NCI-H1694 treated with DMSO at 0.1 percent for 48 hours (cell line): ENCODE measurements at places on chromosomes 6 and 20.

- no peak for DNase-seq
Measured at GRCh38 chr6:109660526-109661320, 30.3 kb downstream of the AK9 start.

- no peak for DNase-seq
Measured at GRCh38 chr6:158954753-158955152, 45.2 kb downstream of the RSPH3 start.

DNA sequence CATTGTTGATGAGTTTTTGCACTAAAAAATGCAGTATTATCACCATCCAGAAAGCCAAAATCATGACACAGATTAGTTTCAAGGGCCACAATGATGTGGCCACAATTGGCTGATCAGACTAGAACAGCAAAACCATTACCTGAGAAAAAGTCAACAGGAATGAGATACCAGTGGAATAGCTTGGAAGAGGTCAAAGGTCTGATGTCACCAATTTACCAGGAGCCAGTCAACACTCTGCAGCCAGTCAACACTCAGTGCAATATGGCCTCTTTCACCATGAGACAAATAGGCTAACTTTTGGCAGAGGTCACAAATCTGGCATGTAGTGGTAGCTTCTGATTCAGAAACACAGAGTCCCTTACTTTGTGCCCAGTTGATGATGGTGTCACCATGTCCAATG is 7.5 kb upstream of the ASIP start:
- DNase-seq = no peak

DNA sequence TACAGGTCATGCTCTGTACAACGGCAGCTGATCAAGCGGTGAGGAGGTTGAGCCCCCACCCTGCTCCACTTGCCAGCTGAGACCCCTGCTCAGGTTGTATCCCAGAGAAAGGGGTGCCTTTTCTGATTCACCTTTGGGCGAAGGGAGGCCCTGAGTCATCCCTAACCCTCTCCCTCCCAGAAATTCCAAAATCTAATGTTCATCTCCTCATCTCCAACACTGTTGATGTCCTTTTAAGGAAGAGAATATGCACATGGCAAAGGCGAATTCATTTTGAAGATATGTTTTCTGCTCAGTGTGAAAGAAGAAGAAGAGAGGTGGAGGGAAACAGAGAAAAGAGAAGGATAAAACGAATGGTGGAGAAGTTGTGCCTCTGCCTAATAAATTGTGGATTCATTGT is 120.5 kb downstream of the SCML4 start:
- no peak for DNase-seq

GRCh38 chr6:159169557-159170332 is 545 bp downstream of the FNDC1 start:
- peak; percentile 21 for DNase-seq

GRCh38 chr6:81026041-81026553 is 726.4 kb downstream of the TENT5A start:
- no peak for DNase-seq

DNA sequence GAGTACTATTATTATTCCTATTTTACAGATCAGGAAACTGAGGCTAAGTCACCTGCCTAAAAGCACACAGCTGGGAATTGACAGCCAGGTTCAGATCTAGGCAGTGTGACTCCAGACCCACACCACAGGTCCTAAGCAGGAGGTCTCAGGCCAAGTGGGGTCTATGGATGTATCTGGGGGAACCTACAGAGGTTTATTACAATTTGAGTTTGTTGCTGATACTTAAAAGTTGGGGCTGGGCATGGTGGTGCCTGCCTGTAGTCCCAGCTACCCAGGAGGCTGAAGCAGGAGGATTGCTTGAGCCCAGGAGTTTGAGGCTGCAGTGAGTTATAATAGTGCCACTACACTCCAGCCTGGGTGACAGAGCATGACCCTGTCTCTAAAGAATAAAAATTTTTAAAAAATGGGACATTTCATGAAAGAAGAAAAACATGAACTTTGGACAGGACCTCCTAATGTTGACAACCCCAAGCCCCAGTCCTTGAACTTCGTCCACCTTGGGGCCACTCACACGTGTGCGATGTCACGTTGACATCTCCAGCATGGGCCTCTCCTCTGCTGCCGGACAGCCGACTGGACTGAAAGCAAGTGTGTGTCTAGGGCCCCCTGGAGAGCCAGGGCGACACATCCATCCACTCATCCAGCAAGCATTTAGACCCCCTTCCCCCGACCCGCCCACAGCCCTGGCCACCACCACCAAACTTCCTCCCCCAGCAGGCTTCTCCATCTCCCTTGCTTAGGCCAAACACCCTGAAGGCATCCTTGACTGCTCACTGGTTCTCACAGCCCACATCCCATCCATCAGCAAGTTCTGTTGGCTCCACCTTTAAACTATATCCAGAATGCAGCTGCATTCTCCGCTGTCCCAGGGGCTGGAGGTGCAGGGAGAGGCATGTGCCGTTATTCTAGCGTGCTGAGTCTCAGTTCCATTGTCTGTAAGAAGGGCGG is 40.0 kb downstream of the NOL4L start:
- DNase-seq = no peak

- DNase-seq = no peak
Measured at GRCh38 chr6:44278315-44278714, 8.1 kb downstream of the TMEM151B start.

DNA sequence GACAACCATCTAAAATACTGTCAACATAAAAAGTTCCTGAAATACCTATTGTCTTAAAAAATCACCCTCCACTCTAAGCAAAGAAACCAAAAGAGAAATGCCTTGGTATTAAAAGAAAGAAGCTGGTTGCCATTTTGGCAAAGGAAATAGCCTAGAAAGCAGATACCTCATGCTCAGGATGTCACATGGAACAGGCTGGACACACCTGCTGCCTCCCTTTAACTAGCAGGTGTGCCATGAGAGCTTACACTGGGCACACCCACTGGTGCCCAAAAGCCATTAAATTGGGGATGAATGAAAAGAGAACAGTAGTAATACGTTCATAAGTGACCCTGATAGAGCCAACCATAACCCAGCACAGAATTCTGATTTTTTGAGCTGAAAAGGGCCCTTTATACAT is 1.5 kb downstream of the SLC23A2 start:
- no peak for DNase-seq

DNA sequence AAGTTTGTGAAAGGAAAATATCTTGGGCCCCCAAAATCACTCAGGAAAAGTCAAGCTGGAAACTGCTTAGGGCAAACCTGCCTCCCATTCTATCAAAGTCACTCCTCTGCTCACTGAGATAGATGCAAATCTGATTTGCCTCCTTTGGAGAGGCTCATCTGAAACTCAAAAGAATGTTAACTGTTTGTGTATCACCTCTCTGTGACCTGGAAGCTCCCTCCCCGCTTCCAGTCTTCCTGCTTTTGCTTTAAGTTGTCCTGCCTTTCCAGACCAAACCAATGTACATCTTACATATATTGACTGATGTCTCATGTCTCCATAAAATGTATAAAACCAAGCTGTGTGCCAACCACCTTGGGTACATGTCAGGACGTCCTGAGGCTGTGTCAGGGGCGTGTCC is 331.4 kb upstream of the QKI start:
- no peak for DNase-seq

GRCh38 chr6:47306887-47307286 is 2.8 kb downstream of the TNFRSF21 start:
- DNase-seq = no peak

GRCh38 chr6:26328265-26328844 is 36.6 kb upstream of the BTN3A2 start:
- DNase-seq = no peak

GRCh38 chr6:48136856-48137255 is 25.9 kb upstream of the PTCHD4 start:
- DNase-seq = no peak

GRCh38 chr6:16058201-16058928 is 70.5 kb upstream of the MYLIP start:
- no peak for DNase-seq

DNA sequence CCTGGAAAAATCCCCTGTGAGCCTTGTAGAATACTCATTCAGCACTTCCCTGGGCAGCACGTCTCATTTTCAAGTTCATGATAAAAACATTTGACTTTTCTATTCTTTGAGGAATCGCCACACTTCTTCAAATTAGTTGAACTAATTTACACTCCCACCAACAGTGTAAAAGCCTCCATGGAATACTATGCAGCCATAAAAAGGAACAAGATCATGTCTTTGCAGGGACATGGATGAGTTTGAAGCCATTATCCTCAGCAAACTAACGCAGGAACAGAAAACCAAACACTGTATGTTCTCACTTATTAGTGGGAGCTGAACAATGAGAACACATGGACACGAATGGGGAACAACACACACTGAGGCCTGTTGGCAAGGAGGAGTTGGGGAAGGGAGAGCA is 102.0 kb upstream of the HEY2 start:
- DNase-seq = no peak

DNA sequence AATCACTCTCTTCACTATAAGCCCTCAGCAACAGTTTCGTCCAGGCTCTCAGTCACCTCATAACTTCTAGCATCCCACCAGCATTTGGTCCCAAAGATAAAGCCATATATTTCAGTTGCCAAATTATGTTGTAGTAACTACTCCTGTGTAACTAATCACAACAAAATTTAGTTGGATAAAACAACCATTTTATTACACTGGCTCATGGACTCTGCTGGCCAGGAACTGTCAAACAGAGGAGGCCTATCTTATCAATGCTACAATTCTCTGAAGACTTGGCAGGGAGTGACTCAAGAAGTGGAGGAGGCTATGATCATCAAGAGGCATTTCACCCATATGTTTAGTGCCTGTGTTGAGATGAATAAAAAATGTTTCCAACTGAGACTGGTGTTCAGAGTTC is 1082.3 kb upstream of the GJE1 start:
- DNase-seq = no peak

DNA sequence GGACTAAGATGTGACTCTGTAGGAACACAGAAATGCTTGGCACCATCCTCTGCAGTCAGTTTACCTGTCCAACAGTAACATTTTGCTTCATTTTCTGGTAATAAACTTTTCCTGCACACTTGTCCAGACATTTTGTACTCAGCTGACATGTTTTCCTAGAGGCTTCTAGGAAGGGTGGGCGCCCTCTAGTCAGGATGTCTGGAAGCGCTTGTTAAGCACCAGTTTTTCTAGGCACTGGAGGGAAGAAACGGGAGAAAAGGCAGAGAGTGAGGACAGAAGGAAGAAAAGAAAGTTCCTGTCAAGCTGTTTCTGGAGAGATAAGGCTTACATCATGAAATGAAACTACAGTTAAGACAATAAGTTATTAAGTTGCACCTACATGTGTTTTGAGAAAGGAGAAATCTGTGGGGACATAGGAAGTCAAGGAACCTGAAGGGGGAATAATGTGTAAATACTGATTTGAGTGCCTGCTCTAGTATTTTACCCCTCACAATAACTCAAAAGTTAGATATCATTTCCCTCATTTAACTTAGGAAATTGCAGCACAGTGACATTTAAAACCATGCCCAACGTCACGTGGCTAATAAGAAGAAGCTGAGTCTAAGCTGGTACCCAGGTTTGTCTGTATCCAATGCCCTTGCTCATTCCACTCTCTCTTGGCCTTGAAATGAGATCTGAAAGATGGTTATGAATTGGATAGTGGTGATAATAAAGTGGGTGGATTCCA is 42.7 kb upstream of the TNFRSF21 start:
- no peak for DNase-seq

GRCh38 chr6:124738482-124738881 is 223.8 kb upstream of the RNF217 start:
- no peak for DNase-seq

GRCh38 chr6:52209770-52210169 is 23.6 kb downstream of the IL17A start:
- no peak for DNase-seq
